Epithelial cell of proximal tubule (primary cell): ENCODE measurements at places on chromosomes 6 and 20. TPM values are rescaled to one million over a fixed set of nuclear protein-coding genes. Genes with fewer than 3 reads are reported as not detected.

- no peak for DNase-seq
Measured at GRCh38 chr6:5211492-5211891, 49.3 kb downstream of the LYRM4 start.

DNA sequence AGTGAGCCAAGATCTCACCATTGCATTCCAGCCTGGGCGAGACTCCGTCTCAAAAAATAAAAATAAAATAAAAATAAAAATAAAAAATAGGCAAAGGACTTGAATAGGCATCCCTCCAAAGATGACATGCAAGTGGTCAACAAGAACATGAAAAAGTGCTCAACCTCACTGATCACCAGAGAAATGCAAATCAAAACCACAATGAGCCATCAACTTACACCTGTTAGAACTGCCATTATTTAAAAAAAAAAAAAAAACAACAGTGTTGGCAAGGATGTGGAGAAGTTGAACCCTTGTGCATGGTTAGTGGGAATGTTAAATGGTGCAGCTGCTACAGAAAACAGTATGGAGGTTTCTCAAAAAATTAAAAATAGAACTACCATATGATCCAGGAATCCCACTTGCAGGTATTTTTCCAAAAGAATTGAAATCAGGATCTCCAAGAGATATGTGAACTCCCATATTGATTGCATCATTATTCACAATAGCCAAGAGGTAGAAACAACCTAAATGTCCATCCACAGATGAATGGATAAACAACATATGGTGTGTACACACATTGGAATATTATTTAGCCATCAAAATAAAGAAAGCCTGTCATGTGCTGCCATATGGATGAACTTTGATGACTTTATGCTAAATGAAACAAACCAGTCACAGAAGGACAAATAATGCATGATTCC is 2.8 kb downstream of the C20orf203 start:
- DNase-seq: no peak

DNA sequence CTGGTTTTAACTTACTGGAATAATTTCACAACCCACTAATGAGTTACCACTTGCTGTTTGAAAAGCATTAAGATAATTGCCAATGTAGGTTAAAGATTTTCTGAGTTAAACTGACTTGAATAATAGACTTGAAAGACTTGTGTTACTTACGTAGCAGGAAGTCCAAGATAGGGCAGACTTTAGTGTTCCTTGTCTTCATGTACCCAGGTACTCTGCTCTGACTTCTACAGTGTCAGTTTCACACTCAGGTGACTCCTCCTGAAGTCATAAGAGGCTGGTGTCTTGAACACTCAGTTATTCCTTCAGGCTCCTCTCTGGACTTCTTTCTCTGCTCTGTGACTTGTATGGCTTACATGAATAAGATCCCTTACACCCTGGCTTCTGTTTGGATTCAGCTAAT is 76.3 kb upstream of the SGK1 start:
- DNase-seq: no peak

DNA sequence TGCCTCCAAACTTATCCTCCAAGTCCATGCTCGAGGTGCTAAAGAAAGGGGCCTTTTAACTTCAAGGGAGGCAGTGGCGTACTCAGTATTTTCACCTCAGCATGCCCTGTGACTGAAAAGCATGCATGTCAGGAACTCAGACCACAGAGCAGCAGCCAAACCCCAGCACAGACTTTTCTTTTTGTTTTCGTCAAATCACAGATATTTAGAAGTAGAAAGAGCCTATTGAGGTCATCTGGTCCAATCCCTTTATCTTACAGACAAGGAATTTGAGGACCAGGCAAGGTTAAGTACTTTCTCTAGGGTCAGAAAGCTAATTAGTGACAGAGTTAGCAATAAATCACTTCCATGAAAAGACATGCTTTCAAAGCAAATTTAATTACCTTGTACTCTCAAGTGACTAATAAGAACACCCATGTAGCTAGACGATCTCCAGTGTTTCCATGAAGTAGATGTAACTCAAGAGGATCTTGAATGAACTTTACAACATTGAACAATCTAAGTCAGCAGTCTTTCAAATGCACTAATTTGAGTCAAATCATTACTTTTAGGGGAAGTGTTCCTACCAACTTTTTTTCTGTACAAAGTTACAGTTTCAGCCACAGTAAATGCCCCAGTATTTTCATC is 35.9 kb downstream of the MOXD1 start:
- DNase-seq: no peak

The CHMP4B gene
- total RNA-seq: 41.3 and 59.0 TPM in 2 replicates

The C20orf204 gene
- total RNA-seq: under 0.01 TPM in 1 of 2 replicates, not detected in the other

GRCh38 chr20:41560970-41561369 is 57.2 kb downstream of the CHD6 start:
- no peak for DNase-seq

DNA sequence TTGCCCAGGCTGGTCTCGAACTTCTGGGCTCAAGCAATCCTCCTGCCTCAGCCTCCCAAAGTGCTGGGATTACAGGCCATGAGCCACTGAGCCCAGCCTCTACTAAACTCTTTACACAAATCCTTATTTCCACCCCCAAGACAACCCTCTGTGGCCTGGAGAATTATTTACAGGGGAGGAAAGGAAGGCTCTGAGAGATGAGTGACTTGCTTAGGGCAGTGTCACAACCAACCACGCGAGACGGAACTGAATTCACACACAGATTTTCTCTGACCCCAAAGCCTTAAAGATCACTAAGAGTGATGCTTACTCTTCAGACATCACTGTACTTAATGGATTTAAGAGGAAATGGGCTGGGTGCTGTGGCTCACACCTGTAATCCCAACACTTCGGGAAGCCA is 86.2 kb downstream of the RIPOR3 start:
- no peak for DNase-seq
